ENCODE measurements at places on chromosomes 11 and 22.

DNA sequence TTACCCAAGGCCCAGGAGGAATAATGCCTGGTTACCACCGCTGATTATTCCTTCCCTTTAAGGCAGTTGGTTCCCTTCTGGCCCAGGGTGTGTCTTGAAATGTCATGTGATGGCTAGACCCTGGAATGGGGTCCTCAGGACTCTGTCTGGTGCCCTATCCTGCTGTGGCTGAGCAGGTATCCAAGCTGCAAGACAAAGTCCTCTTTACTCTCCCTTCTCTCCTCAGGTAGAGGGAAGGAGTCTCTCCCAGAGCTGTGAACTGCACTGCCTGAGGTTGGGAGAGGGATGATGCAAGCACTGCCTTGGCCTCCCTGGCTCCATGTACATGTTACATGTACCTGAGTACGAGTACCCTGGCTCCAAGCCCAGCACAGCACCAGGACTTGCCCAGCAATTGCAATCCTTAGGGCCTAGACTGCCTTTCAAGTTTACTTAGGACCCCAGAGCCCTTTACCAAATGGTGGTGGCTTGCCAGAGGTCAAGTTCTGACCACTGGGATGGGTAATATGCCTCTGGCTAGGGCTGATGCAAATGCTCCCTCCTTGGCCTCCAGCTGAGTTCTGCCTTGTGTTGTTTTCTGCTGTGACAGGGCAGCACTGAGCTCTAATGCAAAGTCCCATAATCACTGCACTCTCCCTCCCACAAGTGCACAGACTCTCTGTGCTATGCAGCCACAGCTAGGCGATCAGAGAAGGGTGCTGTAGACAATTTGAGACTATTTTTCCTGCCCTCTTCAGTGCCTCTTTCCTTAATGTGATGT lies 20.7 kb upstream of the AQP11 start:
- no peak for DNase-seq

DNA sequence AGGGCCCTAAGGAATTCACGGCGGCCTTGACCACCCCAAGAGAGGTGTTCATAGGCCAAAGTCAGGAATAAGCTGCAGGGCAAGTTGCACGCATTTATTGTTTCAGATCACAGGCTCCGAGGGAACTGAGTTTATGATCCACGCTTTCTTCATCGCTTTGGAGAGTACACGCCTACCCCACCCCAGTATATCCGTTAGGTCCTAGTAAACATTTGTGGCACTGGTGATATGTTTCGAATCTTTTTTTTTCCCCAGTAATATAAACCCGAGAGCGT lies 805 bp downstream of the GANAB start:
- DNase-seq, result no peak

- DNase-seq, result peak; percentile 22
Observed at GRCh38 chr22:31248138-31248745, 36.1 kb downstream of the LIMK2 start.

DNA sequence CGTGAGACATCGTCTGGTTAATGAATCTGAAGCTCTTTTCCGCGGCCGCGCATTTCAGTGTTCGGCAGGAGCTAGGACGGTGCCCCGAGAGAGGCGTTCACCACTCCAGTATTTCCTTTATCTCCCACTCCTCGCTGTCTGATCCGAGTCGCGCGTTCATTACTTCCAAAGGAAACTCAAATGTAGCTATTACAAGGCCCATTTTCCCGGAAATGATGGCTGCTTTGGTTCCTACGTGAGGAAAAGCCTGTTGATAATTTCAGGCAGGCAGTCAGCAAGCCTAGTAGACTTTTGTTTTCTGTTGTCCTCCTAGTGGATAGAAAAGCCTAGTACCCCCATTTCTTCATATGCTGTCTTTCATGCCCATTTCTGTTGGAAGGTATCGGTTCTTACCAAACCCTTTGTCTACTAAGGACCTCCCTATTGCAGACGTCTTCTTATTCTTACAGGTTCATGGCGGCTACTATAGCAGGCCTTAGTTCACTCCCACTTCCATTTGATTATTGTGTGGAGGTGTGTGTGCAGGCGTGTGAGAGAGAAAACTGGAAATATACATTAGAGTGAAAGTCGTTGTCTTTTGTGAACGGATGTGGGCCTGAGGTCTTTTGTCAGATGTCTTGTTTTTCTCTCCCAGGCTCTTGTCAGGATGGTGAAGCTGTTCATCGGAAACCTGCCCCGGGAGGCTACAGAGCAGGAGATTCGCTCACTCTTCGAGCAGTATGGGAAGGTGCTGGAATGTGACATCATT lies 737 bp downstream of the RBM4 start:
- no peak for DNase-seq

DNA sequence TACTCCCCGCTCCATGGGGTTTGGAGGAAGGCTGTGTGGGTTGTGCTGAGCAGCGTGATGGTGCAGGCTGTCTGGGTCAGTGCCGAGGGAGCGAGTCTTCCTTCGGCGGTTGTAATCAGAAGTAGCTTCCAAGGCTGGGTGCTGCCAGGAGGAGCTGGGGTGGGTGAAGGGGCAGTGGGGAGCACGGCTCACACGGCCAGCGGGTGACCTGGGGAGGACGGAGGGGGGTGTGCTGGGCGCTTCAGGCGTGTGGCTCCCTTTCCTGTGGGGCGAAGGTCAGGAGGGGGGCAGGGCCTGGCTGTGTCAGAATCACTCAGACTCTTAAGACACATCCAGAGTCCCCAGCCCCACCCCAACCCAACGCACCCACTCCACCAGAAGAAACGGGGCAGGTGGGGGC lies 60.2 kb downstream of the LRP5 start:
- DNase-seq, result no peak

DNA sequence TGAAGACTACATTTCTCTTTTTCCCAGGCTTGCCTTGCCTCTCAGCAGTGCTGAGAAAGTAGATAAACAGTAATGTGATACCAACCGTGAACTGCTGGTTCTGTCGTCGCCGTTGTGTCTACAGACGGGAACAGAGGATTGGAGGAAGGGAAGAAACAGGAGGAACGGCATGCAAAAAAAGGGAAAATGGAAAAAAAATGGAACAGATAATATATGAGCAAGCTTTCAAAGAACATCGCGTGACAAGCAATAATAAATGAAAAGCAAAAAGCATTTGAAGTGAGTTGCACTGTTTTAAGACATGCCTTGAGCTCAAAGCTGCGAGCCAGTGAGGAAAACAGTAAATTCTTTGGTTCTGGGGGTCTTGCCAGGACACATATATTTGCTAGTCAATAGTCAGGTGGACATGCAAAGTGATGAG lies 305.9 kb downstream of the CADM1 start:
- DNase-seq, result no peak

DNA sequence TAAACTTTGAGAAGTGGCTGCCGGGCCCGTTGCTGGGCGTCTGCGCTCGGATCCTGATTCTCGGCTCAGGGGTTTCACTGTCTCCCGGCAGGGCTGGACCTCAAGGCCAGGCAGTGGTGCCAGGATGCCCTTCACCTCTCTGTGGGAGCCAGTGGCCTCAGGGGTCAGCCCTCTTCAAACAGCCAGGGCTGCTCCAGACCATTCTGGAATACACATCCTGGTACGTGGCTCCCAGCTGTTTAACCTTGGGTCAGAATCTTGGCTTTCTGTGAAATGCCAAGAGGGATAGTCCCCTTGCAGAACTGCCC lies 70.5 kb downstream of the MPPED1 start:
- no peak for DNase-seq

- DNase-seq, result no peak
Observed at GRCh38 chr11:9672288-9672916, 8.5 kb downstream of the SWAP70 start.

DNA sequence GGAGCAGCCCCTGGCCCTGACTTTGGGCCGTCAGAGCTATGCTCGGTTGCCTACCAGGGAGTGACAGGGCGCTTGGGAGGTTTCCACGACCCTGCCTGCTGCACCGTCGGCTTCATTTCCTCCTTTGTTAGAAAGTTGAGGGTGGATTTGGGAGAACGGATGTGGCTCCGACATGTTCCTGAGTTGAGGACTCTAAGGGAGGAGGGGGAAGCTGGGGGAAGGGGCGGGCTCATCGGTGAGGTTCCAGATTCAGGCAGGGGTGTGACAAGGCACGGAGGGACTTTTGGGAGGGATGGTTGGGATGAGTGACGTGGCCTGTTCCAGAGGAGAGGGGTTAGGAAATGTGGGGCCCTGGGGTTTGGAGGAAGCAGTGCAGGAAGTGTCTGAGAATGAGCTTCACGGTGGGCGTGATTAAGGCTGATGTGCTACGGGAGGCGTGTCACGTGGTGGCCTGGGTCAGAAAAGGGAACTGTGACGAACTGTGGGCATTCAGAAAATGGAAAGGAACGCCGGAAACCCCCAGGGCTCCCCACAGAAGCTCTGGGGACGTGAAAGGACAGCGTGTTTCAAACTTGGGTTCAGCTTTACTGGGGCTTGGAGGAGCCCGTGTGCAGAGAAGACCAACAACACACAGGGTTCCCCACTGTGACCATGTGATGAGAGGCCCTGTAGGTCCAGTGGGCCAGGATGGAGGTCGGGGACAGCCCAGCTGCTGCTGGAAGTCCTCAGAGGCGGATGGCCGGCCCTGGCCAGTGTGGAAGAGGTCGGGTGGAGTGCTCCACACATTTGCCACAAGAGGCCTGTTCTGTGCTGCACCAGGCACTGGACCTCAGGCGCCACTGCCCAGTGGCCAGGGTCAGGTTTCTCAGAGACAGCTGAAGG lies 2.8 kb downstream of the PARVB start:
- DNase-seq, result peak; percentile 16

DNA sequence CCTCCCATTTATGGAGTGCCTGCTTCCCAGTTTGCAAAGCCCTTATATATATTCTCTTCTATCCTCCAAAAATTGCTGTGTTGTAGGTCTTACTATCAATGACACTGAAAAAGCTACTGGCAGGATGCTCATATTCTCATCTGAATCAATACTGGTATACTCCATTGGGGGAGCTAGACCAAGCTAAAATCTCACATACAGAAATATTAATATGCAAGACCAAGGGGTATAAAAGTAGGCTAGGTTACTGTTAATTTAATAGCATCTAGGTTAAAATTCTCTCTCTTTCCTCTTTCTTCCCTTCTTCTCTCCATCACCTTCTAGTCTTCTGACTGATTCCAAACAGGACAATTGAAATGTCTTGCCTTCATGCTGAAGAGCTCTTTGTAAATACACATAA lies 17.1 kb upstream of the BDNF start:
- no peak for DNase-seq

DNA sequence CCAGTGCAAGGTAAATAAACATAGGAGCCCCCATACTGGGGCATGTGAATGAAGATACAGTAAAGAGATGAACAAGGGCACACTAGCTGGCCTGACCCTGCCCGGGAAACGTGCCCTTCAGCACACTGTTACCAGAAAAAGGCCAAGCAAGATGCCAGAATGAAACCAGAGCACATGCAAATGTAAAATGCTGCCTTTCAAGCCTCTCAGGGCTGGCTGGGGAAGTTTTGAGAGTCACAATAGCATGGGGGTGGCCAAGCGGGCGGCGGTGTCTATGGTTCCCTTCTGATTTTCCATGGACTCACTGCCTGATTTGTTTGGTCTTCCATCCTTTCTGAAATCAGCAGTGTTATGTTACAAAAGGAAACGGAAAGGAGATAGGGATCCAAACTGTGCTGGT lies 18.9 kb upstream of the SUSD2 start:
- no peak for DNase-seq

GRCh38 chr22:27639248-27640086 lies 162.1 kb downstream of the MN1 start:
- DNase-seq, result no peak

GRCh38 chr11:95524314-95525036 lies 265.1 kb downstream of the FAM76B start:
- no peak for DNase-seq

DNA sequence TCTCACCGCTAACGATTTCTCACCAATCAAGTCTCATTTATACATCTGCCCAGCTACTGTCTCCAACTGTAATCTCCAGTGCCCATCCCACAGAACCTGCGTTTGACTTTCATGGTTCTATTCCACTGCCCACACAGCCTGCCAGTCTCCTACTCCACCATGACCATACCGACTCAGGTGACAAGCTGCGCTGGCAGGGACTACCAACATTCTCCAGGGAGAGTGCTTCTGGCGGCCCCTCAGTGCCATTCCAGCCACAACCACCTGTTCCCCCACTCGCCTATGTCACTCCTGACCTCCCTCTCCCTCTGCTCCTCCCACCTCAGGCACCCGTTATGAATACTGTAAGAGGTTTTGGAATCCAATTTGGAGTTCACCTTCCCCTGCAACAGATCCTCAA lies 108.5 kb upstream of the BID start:
- DNase-seq, result no peak

DNA sequence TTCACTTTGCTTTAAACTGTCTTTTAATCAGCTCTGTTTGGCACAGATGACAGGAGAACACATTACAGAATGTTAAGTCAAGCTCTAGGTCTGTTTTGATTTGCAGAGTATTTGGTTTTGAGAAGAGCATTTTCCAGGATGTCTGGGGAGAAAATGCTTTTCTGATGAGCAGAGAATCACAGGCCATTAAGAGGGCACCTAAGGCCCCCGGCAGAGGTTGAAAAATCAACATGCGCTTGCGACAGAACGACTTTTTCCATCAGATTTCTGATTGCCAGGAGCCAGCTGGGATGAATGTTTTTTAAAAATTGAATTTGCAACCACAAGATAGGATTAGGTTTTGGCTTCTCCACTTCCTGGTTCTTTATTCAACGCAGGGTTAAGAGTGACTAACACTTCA lies 304.5 kb downstream of the JRKL start:
- DNase-seq, result no peak

- no peak for DNase-seq
Observed at GRCh38 chr22:20131597-20131858, at the start of gene ZDHHC8. Gene ZDHHC8 (plus strand): TSS chr22:20131804. CDS start chr22:20131948, 144 bp downstream.

DNA sequence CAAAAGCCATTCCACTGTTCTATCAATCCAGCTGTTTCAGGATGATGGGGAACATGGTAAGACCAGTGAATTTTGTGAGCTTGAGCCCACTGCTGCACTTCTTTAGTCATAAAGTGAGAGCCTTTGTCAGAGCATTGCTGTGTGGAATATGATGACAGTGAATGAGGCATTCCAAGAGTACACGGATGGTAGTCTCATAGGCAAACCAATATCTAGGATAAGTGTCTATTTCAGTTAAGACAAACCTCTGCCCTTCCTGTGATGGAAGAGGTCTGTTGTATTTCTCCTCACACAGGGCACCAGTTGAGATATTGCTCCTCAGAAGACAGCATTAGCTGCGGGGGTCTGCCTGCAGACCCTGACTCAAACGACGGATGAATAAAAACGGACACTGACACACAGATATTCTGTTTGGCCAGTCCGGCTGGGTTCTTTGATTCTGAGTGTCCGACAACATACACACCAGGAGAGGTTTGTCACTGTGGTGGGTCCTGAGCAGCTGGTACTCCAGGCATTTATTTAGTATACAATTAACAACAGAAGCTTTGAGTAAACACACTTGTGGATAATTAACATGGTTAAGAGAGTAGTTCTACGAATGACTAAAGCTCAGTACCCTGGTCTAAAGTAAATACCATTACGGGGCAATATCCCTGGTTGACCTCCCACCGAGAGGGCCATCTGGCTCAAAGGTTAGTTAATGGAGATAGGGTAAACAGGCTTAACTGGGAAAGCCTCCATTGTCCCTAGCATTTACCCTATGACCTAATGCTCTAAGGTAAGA lies 121.7 kb downstream of the ZNF280B start:
- DNase-seq, result no peak

- no peak for DNase-seq
Observed at GRCh38 chr11:68987211-68987610, 6.4 kb upstream of the MRGPRD start.
